Activated B cell treated with CpG ODN at 0.5 μM for 24 hours (primary cell): ENCODE measurements at places on chromosomes 3 and 15.

DNA sequence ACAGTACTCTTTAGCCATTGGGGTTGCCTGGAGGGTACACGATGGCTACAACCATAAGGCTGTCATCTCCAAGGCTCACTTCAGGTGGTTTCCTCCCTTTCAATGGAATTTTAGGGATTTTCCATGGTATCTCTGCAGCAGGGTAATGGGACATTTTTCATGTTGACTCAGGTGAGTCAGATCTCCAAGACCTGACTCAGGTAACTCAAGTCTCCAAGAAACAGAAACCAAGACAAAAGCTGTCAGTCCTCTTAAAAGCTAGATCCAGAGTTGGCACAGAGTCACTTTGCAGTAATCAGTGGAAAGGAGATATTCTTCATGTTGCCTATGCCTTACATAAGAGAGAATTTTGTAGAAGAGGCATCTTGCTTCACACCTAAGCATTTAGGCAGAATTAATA, 375.8 kb upstream of the ARPP21 start:
- no peak for DNase-seq
- no peak overlapping the region for H3K27ac ChIP-seq
- no peaks in the 10 kb centered on the region for H3K36me3 ChIP-seq
- H3K27me3 ChIP-seq, result no peaks in the 10 kb centered on the region
- no peak overlapping the region for H3K4me3 ChIP-seq

DNA sequence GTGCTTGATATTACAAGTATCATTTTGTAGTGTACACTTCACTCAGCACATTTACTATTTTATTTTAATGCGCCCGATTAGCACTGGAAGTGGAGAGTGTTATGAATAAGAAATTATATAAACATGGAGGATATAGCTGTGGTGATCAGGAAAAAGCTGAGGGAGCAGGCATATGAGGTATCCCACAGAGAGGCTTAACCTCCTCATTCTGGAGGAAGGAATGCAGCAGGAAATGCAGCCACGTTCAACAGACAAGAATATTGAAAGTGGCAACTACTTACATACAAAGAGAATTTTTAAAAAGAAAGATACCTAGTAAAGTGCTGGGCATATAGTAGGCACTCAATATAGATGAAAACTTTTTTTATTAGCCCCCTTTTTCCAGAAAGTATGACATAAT, 166.0 kb upstream of the SATB1 start:
- H3K36me3 ChIP-seq, result no peaks in the 10 kb centered on the region
- H3K4me1 ChIP-seq, result no peaks in the 10 kb centered on the region
- DNase-seq, result no peak
- no peak overlapping the region for H3K27ac ChIP-seq

GRCh38 chr3:154886437-154886836, 193.7 kb upstream of the MME start:
- H3K4me1 ChIP-seq, result no peaks in the 10 kb centered on the region
- no peak overlapping the region for H3K27ac ChIP-seq
- H3K36me3 ChIP-seq, result no peaks in the 10 kb centered on the region
- no peak overlapping the region for H3K4me3 ChIP-seq
- no peak for DNase-seq

DNA sequence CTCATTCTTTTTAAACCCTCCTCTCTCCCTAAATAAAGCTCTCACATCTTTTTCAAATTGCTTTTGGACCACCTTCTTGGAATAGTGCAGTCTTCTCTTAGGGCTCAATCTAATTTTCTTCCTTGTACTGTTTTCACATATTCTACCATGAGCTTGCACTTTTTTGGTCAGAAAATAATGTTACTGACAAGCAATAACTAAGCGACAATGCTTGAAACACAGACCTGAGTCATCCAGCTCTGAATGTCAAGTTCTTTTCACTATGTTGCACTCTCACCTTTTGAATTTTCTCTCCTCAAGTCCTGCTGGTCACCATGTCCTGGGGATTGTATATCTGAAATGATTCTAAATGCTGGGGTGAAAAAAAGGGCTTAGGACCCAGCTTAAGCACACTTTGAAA, 8.9 kb downstream of the TNFAIP8L3 start:
- H3K4me1 ChIP-seq, result no peaks in the 10 kb centered on the region
- H3K4me3 ChIP-seq, result no peak overlapping the region

DNA sequence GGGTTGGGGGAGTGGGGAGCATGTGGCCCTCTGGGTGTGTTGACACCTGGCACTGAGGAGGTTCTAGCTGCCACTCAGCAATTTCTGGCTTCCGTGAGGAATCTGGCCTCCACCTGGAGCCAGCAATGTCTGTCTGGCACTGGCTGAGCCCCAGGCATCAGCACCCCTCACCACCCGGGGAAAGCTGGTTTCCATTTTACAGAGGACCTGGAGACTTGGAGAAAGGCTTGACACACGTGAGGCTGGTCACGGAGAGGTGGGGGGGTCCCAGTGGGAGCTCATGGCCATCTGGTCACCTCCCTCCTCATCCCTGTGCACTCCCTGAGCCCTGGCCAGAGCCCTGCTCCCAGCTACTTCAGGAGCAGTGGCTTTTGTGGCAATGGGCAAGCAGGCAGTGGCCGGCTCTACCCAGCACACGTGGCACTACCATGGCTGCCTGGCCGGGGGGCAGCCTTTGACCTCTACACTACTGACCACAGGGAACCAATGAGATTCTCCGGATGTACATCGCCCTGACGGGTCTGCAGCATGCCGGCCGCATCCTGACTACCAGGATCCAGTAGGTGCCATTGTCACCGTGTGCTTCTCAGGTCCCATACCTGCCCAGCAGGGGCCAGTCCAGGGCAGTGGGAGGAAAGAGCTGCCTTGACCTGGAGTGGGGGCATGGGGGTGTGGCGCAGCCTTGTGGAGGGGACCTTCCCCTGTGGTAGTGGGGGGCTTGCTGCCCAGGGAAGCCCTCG, 28.5 kb downstream of the ACAD9 start:
- no peak for DNase-seq
- H3K4me1 ChIP-seq, result no peaks in the 10 kb centered on the region
- no peak overlapping the region for H3K27ac ChIP-seq
- H3K36me3 ChIP-seq, result peaks cover 82% of the 10 kb centered on the region
- H3K4me3 ChIP-seq, result no peak overlapping the region

DNA sequence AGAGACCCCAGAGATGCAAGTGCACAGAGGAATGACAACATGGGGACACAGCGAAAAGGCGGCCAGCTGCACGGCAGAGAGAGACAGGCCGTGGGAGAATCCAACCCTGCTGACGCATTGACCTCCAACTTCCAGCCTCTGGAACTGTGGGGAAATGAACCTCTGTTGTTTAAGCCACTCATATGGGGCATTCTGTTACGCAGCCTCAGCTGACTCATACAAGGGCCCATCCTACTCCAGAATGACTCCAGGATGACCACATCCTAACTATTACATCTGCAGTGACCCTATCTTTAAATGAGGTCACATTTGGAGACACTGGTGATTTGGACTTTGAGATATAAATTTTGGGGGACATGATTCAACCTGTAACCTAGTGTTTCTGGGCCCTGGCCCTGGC, 44.0 kb downstream of the KLF15 start:
- H3K4me3 ChIP-seq, result no peak overlapping the region
- H3K36me3 ChIP-seq, result no peaks in the 10 kb centered on the region
- no peaks in the 10 kb centered on the region for H3K27me3 ChIP-seq
- no peak for DNase-seq

DNA sequence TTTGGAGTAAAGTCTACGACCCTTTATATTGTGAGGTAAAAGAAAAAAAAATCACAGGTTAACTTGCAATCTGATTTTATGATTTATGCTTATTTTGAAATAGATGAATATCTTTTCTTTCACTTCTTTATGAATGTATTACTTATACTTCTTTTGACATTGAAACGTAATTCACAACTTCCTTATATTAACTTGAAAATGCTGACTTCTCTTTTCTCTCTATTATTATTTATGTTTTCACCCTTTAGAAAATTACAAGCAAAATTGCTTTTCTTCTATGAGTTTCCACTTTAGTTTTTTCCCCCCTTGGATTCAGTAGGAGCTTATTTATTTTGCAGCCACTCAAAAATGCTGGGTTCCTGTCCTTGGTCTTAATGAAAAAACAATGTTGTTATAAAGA, 25.4 kb downstream of the ACP3 start:
- no peaks in the 10 kb centered on the region for H3K27me3 ChIP-seq
- H3K4me1 ChIP-seq, result peaks cover 3% of the 10 kb centered on the region
- no peaks in the 10 kb centered on the region for H3K36me3 ChIP-seq
- no peak for DNase-seq
- H3K4me3 ChIP-seq, result no peak overlapping the region
- no peak overlapping the region for H3K27ac ChIP-seq

DNA sequence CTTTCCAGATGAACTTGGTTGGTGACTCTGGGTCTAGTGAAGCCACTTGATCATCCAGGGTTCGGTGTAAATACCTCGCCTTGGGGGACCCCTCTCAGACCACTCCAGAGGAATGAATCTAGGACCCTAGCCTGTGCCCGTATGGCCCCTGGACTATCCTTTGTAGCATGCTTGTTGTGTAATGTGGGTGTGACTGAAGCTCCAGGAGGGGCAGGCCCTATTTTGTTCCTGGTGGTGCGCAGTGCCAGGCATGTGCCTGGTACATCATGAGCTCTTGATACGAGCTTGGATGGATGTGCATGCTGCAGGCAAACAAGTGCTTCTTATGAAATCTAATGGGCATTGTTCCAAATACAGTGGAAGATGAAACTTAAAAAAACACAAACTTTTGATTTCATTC, 82.8 kb downstream of the EBLN2 start:
- no peaks in the 10 kb centered on the region for H3K4me1 ChIP-seq
- no peak for DNase-seq
- no peaks in the 10 kb centered on the region for H3K36me3 ChIP-seq
- peaks cover 5% of the 10 kb centered on the region for H3K27me3 ChIP-seq
- H3K27ac ChIP-seq, result no peak overlapping the region

DNA sequence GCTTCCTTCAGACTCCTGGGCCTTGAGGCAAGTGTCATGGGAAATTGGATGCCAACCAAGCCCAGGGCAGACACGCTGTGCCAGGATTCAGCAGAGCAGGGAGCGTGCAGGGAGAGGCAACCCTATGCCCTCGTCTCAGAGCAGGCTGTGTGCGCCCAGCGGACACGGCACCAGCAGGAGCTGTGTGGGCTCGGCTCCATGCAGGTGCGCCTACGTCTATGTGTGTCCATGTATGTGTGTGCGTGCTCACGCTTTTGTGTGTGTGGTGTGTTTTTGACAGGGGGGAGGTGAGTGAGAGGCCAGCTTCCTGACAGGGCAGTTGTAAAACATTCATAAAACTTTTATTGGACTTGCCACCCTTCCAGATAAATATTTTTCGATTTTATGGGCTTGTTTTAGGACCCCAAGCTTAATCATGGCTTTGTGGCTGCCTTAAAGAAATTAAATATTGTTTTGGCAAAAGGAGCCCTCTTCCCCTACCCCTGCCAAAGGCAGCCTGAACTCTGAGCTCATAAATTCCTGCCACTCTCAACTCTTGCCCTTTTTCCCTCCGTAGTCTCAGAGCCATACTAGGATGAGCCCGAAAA, 84.4 kb downstream of the DNAJB8 start:
- no peaks in the 10 kb centered on the region for H3K27me3 ChIP-seq
- peaks cover 6% of the 10 kb centered on the region for H3K36me3 ChIP-seq
- no peak overlapping the region for H3K4me3 ChIP-seq
- DNase-seq, result no peak
- H3K4me1 ChIP-seq, result no peaks in the 10 kb centered on the region

GRCh38 chr3:178487752-178488151, 48.5 kb upstream of the KCNMB2 start:
- H3K4me3 ChIP-seq, result no peak overlapping the region
- H3K27me3 ChIP-seq, result peaks cover 2% of the 10 kb centered on the region
- no peaks in the 10 kb centered on the region for H3K36me3 ChIP-seq
- DNase-seq, result no peak
- no peak overlapping the region for H3K27ac ChIP-seq

DNA sequence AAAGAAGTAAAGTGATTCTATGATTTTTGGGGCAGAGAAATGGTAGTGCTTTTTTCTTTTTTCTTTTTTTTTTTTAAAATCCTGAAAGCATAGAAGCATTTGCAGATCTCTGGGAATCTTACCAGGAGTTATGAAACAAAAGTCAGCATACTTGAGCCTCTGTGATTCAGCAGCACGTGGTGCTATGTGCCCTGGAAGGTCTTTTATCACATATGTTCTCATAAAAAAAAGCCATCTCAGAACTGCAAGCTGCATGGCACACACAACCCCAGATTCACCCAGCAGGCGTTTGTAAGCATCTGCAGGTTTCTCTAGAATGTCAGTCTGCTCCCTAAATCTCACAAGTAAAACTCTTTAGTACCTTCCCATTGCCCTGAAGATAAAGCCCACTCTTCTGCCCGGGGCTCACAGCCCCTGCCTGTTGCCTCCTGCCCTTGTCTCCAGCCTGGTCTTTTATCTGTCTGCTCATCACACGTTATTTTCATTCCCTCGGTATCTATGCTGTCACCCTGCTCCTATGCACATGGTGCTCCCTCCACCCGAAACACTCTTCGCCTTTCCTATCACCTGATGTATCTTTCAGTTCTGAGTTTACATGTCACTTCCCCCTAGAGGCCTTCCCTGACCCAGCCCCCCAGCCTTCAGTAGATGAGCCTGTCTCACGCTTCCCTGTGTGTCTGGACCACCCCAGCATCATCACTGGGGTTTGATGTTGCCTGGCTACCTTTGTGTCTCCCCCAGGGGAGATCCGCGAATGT, 72.4 kb downstream of the CHDH start:
- no peaks in the 10 kb centered on the region for H3K36me3 ChIP-seq
- H3K27ac ChIP-seq, result peak overlapping the region; percentile 56
- H3K4me1 ChIP-seq, result peaks cover 32% of the 10 kb centered on the region
- peak overlapping the region; percentile 36 for H3K4me3 ChIP-seq
- DNase-seq, result no peak
- H3K27me3 ChIP-seq, result no peaks in the 10 kb centered on the region

GRCh38 chr15:99062226-99062625, 42.7 kb upstream of the SYNM start:
- no peak overlapping the region for H3K27ac ChIP-seq
- peaks cover 13% of the 10 kb centered on the region for H3K4me1 ChIP-seq
- no peak for DNase-seq
- H3K36me3 ChIP-seq, result no peaks in the 10 kb centered on the region
- H3K4me3 ChIP-seq, result no peak overlapping the region
- H3K27me3 ChIP-seq, result peaks cover 53% of the 10 kb centered on the region

DNA sequence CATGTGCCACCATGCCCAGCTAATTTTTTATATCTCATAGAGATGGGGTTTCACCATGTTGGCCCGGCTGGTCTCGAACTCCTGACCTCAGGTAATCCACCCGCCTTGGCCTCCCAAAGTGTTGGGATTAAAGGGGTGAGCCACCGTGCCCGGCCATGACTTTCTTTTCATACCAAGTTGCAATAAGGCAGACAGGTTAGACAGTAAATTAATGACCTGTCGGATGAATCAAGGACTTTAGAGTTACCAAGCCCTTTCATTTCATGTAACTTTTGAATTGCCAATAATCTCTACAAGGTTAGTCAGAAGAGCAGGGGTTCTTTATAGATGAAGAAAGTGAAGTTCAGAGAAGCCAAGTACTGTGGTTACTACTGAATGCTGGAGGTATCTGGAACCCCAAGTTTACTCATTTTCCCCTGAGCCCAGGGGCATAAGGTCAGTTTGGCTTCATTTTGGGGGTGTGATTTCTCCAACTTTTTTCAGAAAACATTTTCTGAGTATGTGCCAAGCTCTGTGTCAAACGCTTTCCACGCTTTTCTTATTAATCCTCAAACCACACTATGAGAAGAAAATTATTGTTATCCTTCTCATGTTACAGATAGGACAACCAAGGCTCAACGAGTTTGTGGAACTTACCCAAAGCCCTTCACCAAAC, 11.9 kb downstream of the PRICKLE2 start:
- H3K27ac ChIP-seq, result no peak overlapping the region
- H3K4me3 ChIP-seq, result no peak overlapping the region
- no peaks in the 10 kb centered on the region for H3K36me3 ChIP-seq

- peaks cover 2% of the 10 kb centered on the region for H3K4me1 ChIP-seq
- H3K36me3 ChIP-seq, result no peaks in the 10 kb centered on the region
- H3K27ac ChIP-seq, result no peak overlapping the region
- no peaks in the 10 kb centered on the region for H3K27me3 ChIP-seq
Measured at GRCh38 chr15:25770031-25770430, 93.1 kb downstream of the ATP10A start.
